ENCODE measurements at places on chromosomes 5 and 9.

DNA sequence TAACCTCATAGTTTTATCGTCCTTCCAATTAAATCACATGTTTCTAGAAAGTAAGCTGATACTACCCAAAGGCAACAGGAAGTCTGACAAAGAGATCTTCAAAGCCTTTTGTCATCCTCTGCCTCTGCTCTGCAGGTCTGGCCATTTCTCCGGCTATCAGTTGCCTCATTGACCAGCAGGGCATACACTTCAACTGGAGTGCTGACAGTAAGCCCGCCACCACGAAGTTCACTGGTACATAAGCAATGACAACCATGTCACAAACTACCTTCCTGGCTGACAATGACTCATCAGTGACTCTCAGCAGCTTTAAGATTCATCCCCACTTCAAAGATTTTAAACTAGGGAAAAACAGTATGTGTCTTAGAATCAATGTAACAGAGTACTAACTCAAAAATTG is 20.6 kb downstream of the SPTLC1 start:
- no peak for DNase-seq

DNA sequence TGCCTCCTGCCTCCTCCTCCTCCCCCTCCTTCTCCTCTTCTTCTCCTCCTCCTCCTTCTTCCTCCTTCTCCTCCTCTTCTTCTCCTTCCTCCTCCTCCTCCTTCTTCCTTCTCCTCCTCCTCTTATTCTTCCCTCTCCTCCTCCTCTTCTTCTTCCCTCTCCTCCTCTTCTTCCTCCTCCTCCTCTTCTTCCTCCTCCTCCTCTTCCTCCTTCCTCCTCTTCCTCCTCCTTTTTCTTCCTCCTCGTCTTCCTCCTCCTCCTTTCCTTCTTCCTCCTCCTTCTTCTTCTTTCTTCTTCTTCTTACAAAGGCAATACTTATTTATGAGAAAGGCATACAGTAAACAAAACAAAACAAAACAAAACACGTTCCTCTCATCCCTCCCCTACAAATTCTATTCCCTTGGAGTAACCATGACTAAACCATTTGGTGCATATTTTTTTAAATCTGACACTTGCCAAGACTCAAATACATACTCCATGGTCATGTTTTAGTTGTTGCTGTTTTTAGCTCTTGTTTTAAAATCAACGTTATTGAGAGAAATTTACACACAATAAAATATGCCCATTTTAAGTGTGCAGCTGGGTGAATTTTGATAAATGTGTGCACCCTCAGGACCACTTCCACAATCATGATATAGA is 135.6 kb downstream of the FOXD1 start:
- DNase-seq: no peak

DNA sequence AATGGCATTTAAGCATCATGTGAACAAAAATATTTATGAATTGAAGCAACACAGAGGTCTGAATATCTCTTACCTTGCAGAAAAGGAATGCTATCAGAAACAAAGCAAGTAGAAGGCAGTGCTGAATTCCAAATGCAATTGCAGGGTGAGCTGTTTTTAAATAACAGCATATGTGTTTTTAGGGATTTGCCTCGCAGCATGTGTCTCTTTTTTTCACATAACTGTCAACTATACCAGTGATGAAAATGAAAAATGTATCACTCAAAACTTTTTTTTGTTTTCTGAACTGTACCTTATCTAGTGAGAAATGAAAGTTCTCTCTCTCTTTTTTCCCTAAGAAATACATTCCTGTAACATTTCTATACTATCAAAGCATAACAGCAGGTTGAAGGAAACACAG is 21.2 kb downstream of the CDH10 start:
- no peak for DNase-seq

DNA sequence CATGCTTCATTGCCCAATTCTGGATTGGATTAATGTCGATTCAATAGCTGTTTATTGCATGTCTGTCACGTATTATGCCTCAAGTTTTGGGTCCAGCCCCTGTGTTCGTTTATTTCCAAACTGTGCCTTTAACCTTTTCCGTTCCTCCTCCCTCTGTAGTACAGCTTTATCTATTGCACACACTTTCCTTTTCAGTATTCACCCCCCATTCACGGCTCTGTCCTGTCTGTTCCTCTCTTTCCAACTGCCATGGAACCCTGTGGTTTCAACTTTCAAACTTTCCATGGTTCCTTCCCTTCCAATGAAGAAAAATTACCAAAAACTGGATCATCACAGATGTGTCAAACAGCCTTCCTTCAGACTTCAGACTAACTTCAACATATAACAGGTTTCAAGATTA is 17.1 kb downstream of the SMARCA2 start:
- DNase-seq: no peak

DNA sequence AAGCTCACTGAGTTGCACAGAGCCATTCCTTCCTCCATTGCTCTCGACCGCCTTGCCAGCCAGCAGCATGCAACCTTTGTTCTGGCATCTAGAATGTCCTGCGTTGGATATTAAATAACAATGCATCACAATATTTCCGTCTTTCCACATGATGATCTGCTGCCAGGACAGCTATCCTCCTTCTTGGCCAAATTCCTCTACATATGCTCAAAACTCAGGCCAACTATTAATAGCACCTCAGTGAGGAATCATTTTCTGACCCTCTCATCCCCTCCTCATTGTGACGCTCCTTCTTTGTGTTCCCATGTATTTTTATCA is 128.6 kb downstream of the MYO10 start:
- DNase-seq: no peak

DNA sequence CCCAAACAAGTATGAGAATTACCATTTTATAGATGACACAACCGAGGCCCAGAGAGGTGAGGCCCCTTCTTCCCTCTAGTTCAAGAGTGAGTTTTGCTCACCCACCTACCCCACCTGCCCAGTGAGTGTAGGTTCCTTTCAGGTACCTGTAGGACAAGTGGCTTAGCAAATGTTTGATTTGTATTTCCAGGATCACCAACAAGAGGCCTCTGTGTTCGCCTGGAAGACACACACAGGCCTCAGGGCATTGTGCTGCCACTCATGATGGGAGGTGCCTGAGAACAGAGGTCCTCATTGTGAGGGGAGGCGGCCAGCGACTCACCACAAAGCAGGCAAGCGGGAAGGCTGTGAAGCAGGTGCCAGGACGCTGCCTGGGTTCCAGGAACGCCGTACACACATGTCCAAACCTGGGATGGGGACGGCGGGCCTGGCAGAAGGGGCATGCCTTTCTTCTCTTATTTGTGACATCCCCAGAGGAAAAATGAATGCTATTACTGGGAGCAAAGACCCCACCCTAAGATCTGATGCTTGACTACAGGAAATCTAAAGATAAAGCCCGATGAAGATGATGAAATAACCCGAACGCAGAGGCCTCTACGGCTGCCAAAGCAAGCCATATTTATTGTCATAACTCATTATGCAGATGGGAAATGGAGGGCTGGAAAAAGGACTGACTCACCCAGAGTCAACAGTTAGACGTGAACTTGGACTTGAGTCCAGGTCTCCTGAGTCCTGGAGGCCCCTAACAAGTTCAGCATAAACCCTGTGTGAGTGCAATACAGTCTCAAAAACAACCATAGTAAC is 60.2 kb upstream of the SLC25A51 start:
- DNase-seq: no peak

DNA sequence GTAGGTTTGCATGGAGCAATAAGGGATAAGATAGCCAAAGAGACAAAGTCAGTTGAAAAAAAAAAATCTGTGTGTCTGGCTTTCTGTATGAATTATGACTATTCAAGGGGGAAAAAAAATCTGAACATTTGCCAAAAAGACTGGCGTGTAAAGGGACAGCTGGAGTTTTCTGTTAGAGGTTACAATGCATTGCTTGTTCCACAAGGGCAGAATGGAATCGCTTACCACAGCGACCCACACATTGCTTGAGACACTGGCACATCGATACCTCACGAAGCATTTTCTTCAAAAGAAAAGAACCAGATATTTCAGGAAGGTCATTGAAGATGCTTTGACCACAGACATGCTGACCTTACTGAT is 327.8 kb downstream of the TMEM167A start:
- no peak for DNase-seq

Data from epithelial cell of proximal tubule (primary cell).